Mesendoderm (in vitro differentiated cells): ENCODE measurements at places on chromosomes 16 and 17.

DNA sequence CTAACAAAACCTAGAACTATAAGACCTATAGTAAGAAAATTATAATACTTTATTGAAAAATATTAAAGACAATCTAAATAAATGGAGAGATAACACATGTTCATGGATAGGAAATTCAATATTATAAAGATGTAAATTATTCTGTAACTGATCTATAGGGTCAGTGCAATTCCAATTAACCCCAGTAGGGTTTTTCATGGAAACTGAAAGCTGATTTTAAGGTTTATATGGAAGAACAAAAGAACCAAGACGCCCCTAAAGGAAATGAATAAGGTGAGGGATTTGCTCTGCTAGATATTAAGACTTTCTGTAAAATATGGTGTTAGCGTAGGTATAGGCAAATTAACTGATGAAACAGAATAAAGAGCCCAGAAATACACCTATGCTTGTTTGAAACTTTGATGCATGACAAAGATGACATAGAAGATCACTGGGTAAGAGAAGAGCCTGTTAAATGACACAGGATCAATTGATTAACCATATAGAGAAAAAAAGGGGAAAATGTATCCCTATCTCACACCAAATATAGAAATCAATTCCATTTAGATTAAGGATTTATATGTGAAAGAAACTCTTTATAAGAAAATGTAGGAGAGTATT, 3.0 kb downstream of the ICAM2 start:
- DNase-seq: no peak

GRCh38 chr16:2675021-2675420, 7.3 kb upstream of the KCTD5 start:
- DNase-seq: no peak

GRCh38 chr16:88613911-88614817, 24.2 kb upstream of the IL17C start:
- DNase-seq: no peak

GRCh38 chr16:29898804-29899515, 390 bp downstream of the SEZ6L2 start:
- no peak for DNase-seq

GRCh38 chr17:66776999-66777688, 57.8 kb upstream of the CACNG5 start:
- no peak for DNase-seq

GRCh38 chr17:9020096-9020823, 1.1 kb upstream of the NTN1 start:
- DNase-seq: no peak

DNA sequence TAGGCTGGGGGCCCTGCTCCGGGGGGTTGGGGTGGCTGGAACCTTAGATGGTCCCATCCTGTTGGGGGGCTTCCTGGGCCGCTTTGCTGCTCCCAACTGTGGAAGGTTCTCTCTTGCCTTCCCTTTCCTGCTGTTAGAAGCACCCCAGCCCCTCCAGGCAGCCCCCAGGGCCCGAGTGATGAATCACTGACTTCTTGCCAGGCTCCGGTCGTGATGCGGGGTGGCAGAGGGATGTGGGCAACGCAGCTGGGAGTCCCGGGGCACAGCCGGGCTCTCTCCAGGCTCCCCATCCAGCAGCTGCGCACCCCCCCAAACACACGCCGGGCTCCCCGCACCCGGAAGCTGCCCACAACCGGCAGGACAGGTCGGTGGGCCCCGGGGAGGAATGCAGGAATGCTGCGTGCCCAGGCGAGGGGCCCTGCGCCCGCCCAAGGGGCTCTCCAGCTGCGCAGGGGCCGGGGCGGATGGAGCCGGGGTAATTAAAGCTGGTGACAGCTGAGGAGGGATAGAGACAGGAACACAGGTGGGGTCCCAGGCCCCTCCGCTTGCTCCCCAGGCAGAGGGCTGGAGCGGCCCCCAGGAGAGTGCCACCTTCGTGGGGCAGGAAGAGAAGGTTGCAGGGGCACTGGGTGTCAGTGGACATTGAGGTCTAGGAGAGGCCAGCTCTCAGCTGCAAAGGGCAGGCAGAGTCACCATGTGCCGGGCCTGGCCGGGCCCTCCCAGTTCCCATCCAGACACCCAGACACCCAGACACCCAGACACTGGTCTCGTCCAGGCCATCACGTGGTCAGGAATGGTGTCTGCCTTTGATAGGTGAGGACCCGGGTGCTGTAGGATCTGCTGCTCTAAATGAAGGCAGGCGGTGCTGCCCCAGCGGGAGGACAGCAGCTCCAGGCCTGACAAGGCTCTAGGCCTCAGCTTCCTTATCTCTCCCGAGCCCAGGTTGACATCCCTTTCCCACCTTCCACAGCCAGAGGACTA, 15.0 kb upstream of the SLC38A10 start:
- peak; percentile 16 for DNase-seq

GRCh38 chr17:11406716-11407115, 165.7 kb downstream of the SHISA6 start:
- DNase-seq: no peak

GRCh38 chr17:59107306-59107670, 608 bp upstream of the TRIM37 start:
- no peak for DNase-seq

- peak; percentile 82 for DNase-seq
Observed at GRCh38 chr17:7215652-7216180, 3.9 kb downstream of the DLG4 start.

DNA sequence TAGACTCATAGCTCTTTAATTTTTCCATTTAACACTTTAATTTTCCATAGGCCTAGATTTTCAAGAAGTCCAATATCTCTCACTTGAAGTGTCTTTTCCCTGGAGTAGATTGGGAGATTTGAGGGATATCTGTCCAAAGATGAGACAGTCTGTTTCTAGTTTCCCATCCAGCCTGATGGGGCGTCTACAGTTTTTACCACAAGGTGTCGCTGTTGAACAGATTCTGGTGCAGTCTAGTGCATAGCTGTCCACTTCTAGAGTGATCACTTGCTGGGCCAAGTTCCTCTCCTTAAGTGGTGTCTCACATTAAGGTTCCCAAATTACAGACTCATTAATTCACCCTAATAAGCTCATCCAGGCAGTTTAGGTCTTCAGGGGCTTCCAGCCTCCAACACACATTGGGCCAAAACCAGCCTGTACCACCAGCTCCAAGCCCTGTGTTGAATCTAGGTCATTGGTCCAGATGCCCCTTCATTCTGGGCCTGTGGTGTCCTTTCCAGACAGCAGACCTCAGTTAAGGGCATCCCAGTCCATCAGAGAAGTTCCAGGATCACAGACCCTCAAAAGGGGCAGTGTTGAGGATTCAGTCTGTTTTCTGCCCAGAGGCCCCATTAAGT, 9.4 kb downstream of the SNX20 start:
- DNase-seq: peak; percentile 62

GRCh38 chr17:79919164-79919585, 79.9 kb upstream of the CBX4 start:
- DNase-seq: no peak

GRCh38 chr16:57479205-57479975, 6.9 kb downstream of the DOK4 start:
- DNase-seq: peak; percentile 92

DNA sequence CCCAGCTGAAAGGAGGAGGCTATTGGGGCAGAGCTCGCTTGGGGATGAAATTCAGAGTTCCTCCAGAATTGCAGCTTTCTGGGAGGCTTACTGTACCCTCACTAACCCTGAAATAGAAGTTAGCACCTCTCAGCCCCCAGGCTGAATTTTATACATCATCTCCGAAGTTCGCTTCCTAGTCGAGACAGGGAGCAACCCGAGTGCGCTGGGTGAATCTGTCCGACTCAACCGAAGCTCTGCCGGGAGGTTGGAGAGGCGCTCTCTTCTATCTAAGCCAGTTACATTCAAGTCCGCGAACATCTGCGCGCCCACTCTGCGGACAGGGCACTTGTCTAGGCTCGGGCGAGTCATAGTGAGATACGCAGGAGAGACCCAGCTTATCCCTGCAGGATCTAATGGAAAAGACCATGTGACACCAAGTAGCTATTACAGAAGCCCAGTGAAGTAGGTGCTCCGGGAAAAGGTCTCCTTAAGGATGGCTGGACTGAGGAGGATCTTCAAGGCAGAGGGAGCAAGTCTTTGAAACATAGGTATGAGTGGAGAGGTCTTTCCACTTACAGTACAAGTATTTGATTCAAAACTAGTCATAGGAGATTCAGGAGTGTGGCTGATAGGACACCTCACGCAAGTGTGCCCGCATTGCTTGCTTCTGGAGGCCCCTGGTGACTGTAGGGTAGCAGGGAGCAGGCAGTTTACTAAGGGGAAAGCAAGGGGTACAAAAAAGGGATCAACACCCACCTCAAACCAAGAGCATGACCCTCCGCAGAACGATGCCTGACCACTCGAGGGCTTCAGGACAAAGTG, 646 bp upstream of the HES7 start:
- peak; percentile 45 for DNase-seq

GRCh38 chr16:10200637-10201586, 18.7 kb upstream of the GRIN2A start:
- no peak for DNase-seq

DNA sequence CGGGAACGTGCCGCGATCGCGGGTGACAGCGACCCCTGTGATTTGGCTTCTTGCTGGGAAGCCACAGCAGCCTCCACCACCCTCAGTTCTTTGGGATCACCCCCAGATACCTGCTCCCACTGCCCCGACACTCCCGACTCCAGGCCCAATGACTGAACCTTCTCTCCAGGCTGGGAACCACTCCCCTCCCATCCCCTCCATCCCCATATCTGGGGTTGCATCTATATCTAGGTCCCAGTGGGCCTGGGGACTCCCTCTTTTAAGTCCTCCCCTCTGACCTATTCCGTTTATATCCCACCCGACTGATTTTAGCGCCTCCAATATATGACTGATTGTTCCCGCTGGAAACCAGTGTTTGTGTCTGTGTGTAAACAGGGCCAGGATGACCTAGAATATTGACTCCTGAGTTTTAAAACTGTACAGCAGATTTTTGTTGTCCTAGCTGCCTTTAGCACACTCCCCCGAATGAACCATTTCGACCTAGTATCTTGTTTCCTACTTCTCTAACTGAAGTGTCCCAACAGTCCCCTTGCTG, 667 bp downstream of the PSMD3 start:
- DNase-seq: peak; percentile 23

GRCh38 chr16:57688487-57688986, 6.1 kb upstream of the DRC7 start:
- DNase-seq: no peak

DNA sequence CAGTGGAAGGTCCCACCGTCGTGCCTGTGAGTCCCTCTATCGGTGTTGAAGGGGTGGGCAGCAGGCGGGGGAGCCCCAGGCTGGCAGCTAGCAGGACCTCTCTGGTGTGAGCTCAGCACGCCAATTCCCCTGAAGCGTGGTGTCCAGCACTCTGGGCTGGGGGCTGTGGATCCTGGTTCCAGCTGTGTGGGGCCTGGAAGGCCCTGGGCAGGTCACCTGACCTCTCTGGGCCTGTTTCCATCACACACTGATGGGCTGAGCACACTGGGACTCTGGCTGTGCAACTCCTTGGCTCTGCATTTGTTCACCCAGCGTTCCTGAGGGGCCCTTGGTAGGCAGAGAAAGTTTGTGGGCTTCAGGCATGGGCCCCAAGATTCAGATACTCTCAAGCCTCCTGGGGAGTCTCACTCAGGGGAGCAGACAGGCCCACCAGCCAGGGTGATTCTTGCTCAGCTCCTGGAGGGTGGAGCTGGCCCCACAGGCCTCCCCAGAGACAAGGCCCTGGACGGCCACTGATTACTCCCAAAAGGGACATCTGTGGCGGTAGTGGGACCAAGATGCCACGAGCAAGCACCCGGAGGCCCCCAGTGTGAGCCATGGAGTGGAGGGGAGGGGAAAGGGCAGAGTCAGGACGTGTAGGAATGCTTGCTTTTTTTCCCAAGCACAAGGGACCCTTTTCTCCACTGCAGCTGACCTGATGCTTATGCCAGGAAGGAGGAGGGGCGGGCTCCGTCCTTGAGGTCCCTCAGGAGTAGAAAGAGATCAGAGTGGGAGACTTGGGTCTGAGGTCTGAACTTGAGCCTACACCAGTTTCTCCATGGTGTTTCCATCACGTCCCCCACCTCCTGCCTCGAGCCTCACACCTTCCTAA, 8.5 kb downstream of the SCGB1C2 start:
- no peak for DNase-seq

DNA sequence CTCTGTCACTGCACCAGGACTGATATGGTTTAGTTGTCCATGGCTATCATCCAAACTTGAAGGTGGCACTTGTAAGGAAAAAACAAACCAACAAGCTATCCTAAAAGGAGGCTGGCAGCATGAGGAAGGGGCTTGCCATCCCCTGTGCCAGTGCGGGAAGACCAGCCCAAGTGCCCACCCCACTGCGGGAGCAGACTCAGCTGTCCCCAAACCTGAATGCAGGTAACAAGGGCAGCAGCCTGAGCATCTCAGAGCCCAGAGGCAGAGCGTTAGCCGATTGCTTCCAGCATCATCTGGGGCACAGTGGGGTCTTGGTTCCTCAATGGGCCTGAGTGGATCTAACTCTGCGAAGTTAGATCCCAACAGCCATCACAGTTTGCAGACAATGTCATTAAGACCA, 29.2 kb upstream of the C16orf78 start:
- DNase-seq: no peak

DNA sequence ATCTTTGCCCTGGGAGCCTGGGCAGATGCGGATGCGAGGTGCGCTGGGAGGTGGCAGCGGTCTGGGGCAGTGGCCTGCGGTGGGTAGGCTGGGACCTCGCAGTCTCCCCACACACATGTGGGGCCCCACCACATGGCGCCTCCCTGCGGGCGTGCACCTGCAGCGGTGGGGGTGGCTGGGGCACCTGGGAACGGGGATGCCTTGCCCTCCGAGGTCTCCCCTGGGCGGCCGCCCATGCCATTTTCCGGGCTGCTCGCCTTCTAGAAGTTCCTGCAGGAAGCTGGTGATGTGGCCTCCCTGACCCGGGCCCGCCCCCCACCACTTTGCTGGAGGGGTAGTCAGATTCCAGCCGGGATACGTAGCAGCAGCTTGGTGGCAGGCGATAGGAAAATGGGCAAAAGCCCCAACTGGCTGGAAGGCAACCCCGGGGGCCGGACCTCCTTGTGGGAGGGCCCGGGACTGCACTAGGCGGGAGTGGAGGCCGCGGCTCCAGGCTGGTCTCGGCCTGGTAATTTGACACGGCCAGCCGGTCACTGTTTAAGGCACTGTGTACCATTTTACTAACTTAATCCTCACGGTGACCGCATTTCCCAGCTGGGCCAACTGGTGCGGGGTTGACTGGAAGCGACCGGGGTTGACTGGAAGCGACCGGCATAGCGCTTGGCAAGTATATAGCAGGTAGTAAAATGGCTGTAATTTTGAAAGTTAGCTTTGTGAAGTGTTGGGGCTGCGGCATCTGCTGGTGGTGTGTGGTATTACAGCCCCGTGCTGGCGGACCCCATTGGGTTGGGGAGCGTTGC, 38.5 kb downstream of the IGF2BP1 start:
- DNase-seq: peak; percentile 86
